ENCODE measurements at places on chromosomes 4 and X.

GRCh38 chr4:81257816-81258215 lies 42.8 kb upstream of the PRKG2 start:
- DNase-seq: no peak

DNA sequence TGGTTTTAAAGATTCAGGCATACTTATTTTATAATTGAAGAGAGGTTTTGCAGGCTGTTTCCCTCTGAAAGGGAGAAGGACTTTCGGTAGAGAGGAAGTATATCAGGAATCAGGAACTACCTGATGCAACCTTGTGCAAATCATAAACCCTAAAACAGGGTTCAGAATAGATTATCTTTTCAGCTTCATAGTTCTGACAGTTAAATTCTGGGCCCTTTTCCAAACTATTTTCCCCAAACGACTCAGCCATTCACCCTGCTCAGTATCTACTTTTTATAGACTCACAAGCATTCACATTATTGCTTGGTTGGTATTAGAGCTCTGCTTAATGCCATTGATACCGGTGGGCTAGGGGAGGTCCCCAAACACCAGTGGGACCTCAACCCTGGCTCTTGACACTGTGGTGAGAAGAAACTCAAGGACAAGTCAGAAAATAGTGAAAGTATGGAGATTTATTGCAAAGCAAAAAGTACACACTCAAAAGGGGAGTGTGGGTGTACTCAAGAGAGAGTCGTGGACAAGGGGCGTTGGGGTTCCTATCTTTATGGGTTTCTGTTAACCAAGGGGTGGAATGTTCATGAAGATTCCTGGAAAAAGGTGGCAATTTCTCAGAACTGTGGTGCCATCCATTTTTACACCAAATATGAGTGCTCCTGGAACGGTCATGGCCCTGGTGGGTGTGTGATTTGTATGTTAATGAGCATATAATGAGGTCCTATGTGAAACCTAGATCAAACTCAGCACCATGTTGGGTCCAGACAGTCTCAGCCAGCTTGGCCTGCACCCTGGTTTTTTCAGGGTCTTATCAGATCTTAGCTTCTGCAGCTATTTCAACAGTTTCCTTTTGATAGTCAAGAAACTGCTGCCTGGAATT lies 238.3 kb downstream of the DCLK2 start:
- DNase-seq: no peak

- DNase-seq: no peak
These were observed 146.1 kb downstream of the ATP10D start for GRCh38 chr4:47631161-47631560.

DNA sequence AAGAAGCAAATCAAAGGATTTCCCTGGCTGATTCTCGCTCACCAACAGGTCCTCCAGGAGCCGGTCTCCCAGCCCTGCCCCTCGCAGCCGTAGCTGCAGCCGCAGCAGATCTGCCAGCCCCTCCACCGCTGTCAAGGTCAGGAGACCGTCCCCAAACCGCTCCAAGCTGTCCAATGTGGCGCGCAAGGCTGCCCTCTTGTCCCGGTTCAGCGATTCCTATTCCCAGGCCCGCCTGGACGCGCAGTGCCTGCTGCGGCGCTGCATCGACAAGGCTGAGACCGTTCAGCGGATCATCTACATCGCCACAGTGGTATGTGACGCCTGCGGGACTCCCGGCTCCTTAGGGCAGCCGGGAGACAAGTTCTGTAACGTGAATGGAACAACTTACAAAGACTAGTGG lies 25.6 kb downstream of the SPATA18 start:
- no peak for DNase-seq

DNA sequence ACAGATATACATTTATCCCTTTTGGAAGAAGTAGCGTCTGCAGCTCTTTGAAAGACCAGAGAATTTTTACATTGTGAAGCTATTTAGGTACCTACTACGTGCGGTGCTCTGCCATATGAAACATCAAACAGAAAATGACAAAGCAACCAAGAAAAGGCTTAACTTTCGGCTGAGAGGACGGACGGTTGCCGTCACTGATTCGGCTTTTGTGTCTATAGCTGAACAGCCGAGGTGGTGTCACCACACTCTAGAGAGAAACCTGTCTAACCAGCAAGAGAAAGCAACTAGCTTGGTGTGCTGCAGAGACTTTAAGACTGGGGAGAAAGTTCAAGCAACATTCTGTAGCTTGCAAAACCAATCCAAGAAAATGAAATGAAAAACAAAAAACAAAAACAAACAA lies 145.5 kb downstream of the SHOX start:
- no peak for DNase-seq

DNA sequence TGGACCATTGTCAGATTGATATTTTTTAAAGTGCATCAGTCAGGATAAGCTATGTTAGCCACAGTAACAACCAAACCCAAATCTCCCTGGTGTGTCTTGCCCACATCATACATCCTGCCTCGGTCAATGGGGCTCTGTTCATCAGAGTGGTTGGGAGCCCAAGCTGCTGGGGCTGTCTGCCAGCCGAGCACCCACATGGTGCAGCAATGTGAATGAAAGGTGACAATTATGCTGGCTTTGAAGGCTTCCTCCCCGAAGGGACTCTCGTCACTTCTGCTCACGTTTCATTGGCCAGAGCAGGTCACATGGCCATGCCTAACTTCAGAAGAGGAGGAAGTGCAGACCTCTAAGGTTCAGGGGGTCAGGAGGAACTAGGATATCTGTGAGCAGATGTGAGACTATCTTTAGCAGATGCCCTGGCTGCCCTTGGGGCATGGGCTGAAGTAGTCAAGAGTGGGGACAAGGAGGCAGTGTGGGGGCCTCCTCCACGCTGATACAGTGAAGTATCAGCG lies 1.3 kb upstream of the JAKMIP1 start:
- no peak for DNase-seq

DNA sequence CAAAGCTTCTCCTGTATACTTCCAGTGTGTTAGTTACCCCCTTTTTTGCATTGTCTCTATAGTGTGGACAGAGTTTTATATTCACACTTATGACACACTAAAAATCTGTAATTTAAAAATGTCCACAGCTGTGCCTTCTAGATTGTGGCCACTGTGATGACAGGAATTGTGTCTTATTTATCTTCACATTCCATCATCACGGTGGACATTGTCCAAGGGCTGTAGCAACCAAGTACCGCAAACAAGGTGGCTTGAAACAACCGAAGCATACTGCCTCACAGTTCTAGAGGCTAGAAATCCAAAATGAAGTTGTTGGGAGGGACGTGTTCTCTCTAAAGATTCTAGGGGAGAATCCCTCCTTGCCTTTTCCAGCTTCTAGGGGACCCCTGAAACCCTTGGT lies 32.3 kb downstream of the CHRNA9 start:
- no peak for DNase-seq

DNA sequence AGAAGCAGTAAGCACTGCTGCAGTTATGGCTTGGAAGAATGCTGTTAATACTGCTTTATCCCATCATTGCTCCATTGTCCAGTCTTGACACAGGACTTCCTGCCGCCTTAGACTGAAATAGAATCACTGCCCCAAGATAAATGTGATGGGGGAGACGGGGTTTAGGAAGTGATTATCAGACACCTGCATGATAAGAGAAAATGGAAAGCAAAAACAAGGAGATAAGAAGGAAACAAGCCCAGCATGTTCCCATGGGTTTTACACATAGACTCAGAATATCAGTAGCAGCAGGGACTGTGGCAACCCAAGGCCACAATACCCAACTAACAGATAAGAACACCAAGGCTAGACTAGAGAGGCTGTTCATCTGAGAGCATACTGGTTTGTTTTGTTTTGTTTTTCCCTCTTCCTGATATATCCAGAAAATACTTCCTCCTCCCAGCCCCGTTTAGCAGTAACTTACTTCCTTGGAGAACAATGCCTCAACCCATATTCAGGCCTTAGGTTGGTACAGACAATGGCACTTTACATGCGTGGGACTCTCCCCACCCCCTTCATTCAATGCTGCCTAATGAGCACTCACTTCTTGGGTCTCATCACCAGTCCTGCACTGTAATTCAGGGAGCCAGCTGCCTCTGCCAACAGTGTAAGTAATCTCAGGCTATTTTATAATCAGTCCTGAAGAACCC lies 232.6 kb downstream of the CBR4 start:
- DNase-seq: no peak

DNA sequence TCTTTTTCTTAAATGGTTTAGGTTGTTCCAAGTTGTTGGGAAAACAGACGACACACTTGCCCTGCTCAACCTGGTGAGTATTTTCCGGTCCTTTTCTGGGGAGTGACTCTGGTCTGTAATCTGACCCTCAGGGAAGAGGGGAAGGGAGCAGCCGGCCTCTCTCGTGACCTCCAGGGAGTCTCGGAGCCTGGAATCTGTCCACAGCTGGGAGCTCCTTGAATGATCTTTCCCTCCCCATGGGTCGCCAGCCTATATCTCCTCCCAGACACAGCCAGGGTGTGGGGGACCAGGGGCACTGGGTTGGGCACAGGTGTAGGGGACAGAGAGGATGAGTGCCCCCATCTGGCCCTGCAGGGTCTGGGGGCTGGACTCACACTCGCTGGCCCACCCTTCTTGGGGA lies 18.9 kb downstream of the TMEM175 start:
- DNase-seq: no peak
